Putamen (tissue), 1 donor: ENCODE measurements at places on chromosomes 2 and 18.

DNA sequence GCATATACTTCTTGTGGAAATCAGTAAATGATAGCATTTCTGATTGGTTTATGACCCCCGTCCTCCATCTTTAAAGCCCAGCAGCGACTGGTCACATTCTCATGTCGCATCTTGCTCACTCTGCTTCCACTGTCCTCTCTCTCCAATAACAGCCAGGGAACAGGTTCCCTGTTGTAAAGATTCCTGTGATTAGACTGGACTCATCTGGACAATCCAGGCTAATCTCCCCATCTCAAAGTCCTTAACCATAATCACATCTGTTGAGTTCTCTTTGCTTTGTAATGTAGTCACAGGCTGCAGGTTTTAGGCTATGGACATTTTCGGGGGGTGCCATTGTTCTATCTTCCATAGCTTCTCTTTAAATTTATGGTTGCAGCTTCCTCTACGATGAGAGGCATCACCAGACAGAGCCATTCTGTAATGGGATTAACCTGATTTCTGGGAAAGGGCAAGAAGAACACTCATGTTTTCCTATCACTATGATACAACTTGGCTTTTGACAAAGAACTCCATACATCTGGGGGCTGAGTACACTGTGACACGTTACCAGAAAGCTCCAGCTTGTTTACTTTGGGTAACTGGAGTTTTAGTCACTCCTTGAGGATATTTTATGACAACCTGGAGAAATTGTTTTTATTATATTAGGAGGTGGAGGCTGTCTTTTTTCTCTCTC is 159.0 kb downstream of the NYAP2 start:
- DNase-seq = no peak

DNA sequence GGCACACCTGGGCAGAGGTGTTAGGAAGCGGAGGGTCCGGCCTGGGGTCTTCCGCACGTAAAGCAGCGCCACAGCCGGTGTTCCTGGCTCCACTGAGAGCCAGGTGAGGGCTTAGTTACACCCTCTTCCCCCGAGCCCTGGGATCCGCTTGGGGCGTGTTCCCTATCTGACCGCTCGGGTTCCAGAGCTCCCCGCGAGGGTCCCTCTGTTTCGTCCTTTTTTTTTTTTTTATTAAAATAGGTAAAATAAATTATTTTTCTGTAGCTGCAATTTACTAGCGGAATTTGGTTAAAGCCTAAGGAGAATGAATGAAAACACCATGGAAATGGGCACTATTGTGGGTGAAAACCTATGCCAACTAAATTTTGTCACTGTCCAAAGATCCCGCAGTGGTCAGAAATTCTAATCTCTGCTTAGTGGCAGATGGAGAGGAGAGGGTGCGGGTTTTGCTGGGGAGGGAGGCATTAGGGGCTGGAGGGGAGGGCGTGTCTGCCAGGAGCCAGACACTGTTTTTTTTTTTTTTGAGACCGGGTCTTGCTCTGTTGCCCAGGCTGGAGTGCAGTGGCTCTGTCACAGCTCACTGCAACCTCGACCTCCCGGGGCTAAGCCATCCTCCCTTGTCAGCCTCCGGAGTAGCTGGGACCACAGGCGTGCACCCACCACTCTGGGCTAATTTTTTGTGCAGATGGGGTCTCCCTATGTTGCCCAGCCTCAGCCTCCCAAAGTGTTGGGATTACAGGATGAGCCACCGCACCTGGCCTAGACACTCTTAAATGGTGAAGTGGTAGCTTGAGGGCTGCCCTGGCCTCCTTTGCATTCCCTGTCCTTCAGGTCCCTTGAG is 834 bp downstream of the PDCL3 start:
- no peak for DNase-seq

- no peak for DNase-seq
Observed at GRCh38 chr2:64219149-64219548, 74.9 kb upstream of the PELI1 start.

DNA sequence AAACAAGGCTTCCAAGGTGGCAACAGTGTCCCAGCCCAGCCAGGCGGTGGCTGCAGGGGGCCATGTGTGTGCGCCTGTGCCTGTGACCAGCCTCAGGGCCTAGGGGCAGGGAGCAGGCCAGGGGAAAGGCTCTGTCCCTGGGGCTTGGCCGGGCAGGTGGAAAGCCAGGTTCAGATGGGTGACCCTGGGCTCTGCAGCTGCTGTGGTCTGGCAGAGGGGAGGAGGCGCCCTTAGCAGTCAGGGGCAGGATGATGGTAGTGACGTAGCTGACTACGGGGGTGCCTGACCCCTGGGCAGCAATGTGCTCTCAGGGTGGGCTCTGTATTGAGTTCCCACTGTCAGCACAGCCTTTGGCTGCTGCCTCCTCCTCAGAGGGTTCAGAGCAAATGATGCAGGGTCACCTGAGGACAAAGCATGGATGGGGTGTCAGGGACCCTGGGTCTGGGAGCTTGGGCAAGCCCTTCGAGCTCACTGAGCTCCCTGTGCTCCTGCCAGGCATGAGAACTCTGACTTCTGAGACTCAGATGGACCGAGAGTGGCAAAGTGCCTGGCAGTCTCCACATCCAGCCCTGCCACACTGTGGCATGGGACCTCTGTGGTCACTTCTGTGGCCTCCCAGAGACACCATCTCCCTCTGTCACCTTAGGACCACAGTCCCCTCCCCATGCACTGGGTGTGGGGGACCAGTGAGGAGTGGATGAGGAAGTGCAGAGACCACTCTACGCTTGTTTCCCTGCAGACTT is 56.6 kb upstream of the ALPP start:
- no peak for DNase-seq

GRCh38 chr2:18123577-18123976 is 245.1 kb downstream of the KCNS3 start:
- no peak for DNase-seq

- DNase-seq = no peak
Observed at GRCh38 chr2:191231995-191232394, 13.2 kb upstream of the MYO1B start.

GRCh38 chr2:234971496-234971895 is 19.7 kb downstream of the SH3BP4 start:
- DNase-seq = no peak

DNA sequence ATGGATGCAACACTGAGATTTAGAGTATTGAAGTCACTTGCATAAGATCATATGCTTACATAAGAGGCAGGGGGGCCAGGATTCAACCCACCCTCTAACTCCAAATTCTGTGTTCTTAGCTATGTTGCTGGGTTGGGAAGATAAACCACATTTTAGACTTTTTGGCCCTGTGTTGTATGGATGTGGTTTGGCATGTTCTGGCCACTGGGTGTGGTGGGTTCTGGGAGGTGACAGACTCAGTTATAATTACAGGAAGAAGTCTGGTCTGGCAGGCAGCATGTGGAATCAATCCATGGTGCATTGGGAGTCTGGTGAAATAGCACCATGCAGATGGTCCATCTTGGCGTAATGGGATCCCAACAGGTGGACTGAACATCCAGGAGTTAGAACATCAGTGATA is 138.9 kb downstream of the LTBP1 start:
- DNase-seq = no peak

DNA sequence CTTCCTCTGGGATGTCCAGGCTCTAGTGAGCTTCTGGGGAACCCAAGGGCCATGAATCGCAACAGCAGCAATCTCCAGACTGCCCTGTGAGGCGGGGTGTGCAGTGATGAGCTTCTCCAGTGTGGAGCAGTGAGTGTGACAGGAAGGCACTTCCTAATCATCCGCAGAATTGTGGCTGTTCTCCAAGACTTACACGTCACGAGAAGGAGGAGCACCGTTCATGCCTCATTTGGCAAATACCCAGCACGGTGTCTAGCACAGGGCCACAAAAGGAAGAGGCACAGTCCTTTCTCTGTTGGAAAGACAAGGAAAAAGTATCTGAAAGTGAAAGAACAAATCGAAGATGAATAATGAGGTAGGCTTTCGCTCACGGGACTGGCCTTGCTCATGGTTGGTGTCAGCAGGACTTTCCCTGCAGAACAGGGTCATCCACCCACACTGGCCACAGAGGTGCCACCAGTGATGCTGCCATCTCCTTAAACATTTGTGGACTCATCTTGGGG is 125.1 kb upstream of the HAAO start:
- DNase-seq = no peak

GRCh38 chr2:27807476-27807875 is 36.0 kb downstream of the MRPL33 start:
- no peak for DNase-seq

- no peak for DNase-seq
Observed at GRCh38 chr2:178163395-178163794, 30.9 kb upstream of the OSBPL6 start.

DNA sequence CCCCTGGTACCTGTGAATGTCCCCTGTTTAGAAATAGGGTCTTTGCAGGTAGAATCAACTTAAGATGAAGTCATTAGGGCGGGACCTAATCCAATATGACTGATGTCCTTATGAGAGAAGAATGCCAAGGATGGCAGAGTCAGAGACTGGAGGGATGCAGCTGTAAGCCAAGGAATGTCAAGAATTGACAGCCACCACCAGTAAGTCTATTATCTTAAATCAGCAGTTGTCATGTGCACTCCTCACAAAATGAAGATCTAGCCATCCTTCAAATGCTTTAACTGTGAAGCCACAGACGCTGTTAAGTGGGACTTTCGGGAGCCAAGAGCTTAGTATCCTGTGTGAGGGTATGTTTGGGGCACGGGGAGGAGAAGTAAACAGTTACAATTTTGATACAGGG is 83.2 kb downstream of the ITGA4 start:
- DNase-seq = no peak

GRCh38 chr18:39991696-39992265 is 1963.3 kb upstream of the PIK3C3 start:
- DNase-seq = no peak

- no peak for DNase-seq
Observed at GRCh38 chr18:23945416-23946079, 69.0 kb upstream of the TTC39C start.

- DNase-seq = no peak
Observed at GRCh38 chr2:157849591-157849990, 26.5 kb downstream of the ACVR1 start.

- DNase-seq = no peak
Observed at GRCh38 chr2:233498126-233498525, 68.5 kb downstream of the USP40 start.

DNA sequence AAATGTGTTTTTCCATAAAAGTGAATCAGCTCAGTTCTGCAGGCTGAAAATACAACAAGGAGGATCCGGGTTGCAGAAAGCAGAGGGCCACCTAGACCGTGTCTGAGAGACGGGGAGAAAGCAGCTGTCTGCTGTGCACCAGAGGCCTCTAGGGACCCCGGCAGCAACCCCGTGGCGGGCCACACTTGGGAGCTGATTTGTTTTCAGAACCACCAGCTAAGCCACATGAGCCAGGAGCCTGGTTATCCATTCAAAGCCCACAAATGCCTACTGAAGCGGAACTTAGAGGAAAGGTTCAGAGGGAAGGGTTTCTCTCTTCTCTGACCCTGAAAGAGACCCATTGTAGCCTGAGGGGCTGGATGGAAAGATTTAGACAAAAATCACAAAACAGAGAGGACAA is 28.4 kb upstream of the ID2 start:
- no peak for DNase-seq

DNA sequence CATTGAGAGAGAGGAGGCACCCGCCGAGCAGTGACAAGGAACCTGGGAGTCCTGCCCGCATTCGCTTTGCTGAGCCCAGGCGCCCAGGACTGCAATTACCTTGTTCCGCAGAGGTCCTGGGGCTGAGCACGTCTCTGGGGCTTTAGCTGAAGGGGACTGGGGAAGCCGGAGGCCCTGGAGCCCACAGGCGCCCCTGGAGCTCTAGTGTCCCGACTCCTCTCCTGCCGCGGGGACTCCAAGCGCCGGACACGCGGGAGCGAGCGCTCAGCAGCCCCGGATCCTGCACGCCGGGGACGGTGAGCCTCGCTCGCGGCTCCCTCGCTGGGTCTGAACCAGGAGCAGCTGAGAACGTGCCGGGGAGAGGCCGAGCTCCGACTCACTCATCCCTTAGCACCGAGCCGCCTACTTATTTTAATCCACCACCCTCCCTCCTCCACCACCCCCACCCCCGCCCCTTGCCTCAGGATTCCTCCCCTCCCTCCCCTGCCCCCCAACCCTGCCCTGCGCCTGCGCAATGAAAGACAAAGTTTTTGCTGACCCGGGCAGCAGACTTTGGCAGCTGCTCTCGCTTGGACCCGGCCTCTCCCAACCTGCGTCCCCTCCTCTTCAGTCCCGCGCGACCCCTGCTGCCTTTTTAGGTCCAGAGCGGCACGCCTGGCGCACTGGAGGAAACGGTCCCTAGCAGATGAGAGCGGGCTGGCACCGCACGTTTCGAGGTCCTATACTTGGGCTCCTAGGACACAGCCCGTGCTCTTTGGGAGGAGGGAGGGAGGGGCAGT is at the start of gene OSR1:
Gene OSR1 (minus strand): TSS at position 382 of the 779 bp plus-strand sequence. CDS start 4,818 bp downstream, outside the sequence.
- DNase-seq = no peak

DNA sequence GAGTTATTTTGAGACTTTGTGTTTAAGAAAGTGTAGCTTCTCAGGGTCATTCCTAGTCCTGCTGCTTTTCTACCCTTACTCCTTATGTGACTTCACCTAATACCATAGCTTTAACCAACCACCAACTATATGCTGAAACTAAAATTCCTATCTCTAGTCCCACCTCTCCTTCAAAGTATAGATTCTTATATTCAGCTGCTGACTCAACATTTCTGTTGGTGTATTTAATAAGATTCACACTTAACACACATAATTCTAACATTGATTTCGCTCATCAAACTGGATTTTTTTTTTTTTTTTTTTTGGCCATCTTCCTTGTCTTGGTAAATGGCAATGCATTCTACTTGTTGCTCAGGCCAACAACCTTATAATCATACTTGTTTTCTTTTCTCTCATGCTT is 30.1 kb downstream of the TAF1B start:
- DNase-seq = no peak

DNA sequence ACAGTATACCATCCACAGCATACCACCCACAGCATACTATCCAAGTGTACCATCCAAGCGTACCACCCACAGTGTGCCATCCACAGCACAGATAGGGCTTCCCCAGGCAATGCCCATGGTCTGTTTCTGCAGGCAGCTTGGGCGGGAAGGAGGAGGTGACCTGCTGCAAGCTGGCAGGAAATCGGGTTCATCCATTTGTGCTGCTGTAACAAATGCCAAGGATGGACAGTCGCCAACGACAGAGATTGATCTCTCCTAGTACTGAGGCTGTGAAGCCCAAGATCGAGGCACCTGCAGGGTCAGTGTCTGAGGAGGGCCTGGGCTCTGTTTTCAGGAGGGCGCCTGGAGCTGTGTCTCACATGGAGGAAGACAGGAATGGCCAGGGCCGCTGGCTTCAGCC is 93.6 kb upstream of the SNTG2 start:
- no peak for DNase-seq
